Inflammatory macrophage (primary cell): ENCODE measurements at places on chromosomes 16 and 17.

- DNase-seq: no peak
Observed at GRCh38 chr16:30372038-30372712, 1.9 kb upstream of the TBC1D10B start.

DNA sequence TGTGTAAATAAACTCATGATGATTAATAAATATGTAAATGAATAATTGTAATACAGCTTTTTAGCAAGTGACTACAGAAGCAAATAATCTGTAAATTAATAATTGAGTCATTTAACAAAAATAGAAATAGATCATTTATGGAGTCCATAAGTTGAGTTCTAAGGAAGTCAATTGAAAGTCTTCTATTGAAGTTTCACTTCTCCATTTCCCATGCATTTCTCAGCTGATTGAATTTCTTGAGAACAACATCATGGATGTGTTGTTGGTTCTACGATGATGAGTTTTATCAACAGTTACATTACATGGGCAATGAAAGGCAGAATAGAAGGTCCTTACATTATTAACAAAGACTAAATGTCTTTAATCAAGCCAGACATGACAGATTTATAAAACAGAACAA lies 290.4 kb downstream of the MAP2K6 start:
- DNase-seq: peak; percentile 3

DNA sequence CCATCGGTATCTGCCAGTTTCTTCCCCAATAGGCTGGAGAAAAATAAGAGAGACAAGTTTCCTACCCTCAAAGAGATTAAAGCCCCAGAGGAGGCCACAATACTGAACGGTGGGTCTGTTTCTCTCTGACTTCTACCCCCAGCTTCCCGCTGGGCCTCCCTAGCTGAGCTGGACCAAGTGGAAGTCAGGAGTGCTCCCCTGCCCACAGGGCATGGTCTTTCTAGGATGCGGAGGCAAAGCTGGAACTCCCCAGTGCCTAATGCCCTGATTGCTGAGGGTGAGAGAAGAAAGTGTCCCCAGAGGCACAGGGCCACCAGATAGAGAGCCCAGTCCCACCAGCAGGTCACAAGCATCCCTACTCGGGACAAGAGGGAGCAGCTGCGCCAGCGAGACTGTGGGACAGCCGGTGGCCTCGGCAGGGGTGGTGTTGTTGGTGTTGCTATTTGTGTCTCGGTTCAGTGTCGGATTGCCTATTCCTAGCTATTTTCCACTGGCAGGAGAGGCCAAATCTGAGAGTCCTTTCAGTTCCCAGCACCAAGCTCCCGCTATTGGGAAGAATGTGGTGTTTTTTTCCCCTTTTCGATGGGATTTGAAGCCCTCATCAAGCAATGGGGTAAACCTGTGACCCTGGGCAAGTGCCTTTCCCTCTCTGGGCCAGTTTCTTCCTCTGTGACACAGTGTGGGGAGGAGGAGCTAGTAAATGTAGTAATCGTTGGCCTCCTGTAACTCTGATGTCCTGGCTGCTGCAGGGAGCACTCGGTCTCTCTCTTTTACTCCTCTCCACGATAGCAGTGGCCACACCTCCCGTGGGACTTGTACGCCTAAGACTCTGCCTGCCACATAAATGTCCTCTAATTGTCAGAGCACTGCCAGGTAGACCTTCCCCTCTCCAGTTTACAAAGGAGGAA lies 22.5 kb upstream of the TBX2 start:
- DNase-seq: no peak

GRCh38 chr17:2357931-2358434 lies 20.7 kb downstream of the SGSM2 start:
- DNase-seq: no peak

DNA sequence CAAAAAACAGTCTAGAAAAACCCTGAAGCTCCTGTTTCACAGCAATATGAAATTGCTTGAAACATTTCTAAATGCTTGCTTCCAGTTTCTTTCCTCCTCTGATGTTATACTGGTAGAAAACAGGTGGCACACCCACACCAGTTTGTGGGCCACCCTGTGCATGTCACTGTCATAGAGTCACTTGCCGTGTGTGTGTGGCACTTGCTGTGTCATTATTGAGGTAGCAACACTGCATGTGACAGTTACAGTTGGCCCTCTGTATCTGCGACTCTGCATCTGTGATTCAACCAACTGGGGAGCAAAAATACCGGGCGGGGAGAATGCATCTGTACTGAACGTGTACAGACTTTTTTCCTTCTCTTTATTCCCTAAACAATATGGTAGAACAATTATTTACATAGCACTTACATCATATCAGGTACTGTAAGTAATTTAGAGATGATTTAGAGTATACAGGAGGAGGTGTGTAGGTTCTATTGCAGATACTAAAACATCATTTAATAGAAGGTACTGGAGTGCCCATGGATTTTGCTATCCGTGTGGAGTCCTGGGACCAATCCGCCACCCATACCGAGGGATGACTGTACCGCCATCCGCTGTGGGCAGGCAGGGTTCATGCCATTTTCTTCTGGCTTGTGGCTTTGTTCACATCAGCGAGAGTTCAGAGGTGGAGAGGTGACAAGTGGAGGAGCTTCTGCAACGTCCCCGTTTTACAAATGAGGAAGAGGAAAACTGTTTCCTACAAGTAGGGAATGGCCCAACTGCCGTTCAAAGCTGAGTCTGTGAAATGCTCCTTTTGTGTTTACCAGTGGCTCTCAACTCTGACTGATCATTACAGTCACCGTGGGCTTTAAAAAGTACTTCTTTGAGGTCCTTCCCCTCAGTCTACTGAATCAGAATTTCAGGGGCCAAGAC lies 373.7 kb downstream of the SNX29 start:
- DNase-seq: peak; percentile 49

DNA sequence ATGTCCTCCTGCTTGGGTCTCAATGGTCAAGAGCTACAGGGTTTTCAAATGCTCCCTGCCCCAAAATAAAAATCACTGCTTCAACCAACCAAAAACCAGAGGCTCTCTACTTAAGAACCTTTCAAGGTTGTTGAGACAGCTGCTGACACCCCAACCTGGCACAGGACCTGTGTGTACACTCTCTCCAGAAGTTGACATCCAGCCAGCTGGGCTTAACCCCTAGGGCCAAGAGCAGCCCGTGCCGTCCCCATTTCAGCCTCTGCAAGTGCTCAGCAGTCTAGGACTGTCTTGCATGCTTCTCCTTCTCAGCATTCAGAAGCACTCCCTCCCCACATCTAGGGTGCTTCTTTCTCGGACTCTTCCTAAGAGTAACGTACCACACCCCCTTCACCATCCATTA lies 59.0 kb upstream of the TRAP1 start:
- no peak for DNase-seq

DNA sequence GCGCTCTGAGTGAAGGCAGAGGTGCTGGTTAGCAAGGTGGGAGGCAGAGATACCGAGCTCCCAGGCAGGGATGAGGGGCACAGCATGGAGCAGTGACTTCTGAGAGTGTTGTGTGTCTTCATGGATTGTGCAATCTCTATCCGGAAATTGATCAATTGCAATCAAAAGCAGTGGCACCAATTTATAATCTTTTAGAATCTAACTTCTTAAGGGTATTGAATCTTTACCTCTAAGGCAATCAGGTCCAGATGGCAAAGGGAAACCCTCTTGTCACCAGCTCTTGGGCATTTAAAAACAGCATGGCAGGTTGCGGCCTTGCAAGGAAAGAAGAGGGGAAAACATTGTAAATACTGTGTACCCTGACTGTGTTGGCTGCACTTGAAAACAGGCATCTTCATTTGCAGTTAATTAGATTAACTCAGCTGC lies 58.0 kb upstream of the MRTFB start:
- no peak for DNase-seq

DNA sequence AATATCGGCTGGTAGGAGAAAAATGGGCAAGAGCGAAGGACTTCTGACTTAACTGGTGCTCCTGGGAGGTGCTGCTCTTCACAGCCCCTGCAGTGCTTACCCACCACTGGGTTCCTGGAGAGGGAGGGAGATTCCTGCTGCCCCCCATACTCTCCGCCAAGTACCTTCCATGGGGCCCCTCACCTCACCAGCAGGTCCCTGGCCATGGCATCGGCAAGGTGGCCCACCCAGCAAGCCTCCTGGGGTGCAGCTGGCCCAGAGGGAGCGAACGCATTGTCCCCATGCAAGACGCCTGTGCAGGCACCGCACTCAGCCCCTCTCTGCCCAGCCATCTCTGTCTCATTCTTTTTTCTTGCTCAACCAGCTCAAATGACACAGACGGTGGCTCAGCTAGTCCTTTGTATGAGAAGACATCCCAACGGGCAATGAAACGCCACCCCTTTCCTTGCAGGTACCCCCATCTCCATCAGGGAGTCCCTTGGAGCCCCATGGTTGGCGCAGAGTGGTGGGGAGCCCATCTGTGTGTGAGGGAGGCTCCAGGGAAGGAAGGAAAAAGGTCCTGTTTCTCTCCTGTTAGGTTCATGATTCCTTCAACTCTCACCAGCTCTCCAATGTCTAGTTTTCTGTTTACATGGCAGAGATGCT lies 9.6 kb upstream of the ALDH3A1 start:
- no peak for DNase-seq

DNA sequence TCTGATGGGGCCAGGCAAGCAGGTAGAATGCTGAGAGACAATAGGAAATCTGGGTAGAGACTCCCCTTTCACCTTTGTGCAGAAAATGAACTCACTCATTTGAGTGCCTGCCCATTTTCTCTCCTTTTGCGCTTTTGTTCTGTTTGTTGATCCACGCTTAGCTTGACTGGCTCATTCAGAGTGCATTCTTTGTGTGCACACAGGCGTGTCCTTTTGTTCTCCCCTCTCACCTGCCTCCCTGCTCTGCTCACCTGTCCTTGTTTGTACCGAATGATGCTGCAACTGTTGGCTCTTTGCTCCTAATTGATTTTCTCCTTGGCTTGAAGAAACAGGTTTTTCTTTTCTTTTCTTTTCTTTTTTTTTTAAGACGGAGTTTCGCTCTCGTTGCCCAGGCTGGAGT lies 15.8 kb downstream of the PGS1 start:
- no peak for DNase-seq

DNA sequence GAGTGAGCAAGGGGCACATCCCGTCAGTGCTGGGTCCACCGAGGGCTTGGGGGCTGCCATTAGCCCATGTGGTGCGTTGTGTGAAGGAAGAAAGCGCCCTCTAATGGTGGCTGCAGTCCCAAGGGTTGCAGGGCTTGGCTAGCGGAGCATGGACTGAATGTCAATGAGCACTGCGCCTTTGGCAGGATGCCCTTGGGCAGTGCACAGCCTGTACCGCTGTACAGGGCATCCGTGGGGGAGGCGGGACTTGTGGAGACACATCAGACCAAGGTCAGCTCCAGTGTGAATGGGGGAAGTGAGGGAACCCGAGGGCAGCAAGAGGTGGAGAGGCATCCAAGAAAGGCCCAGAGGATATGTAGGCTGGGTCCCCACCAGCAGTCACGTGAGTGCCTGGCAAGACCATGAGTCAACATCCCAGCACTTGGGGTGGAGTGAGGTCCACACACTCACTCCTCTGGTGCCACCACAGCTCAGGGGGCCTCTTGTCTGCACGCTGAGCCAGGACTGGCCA lies 75.5 kb upstream of the MED9 start:
- peak; percentile 36 for DNase-seq

DNA sequence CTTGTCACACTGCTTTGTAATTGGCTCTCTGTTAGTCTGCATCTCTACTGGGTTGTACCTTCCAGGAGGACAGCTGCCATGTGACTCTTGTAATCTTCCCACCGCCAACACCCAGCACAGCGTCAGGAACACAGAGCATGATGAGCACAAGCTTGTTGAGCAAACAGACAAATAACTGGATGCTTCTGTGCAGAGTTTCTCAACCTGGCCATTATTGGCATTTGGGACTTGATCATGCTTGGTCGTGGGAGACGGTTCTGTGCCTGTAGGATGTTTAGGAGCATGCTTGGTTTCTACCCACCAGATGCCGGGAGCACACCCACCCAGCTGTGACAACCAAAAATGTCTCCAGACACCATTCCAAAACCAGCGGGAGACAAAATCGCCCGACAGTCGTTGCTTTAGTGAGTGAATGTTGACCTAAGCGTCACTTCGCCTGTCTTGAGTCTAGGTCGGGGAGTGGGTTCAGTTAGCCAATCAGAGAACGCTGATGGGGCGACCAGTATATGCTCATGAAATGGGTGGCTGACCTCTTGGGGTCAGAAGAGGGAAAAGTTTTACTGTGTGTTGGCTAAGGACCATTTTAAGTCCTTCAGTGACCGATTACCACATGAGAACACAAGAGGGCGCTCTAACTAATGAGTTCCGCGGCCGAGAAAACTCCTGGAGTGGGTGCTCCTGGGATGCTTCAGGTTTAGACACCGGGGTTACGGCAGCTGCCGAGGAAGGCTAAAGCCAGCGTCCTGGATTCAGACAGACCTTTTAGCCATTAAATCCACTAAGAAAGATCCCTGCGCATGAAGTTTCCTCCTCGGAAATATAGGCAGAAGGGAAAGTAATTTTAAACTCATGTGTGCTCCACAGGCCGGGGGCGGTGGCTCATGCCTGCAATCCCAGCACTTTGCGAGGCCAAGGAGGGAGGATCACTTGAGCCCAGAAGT lies 57.8 kb upstream of the TEX2 start:
- peak; percentile 86 for DNase-seq

DNA sequence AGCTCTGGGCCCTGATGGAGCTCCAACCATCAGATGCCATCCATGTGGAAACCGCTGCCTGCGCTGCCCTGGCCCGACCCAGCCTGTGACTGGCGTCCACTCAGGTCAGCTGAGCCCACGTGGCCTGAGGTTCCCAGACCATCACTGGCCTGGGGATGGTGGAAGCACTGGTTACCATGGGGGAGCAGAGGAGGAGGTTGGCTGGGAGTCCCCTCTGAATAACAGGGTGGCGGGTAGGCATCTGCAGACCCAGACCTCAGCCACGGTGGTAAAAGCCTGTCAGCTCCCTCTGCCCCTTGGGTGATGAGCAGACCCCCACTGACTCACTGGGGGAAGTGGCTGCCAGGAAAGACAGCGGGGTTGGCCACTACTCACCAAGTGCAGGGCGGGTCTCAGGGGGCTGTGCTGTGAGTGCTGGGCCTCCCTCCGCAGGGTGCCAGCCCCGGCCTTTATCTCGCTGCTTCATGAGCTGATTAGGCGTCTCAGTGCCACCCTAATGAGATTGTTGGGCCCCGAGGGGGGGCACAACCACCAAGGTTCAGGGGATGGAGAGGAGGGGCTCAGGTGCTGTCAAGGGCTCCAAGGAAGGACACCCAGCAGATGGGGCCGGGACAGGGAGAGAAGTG lies at the start of gene PDE6G:
TSS of gene PDE6G (minus strand) at position 425 of the 626 bp plus-strand sequence. CDS start 3,237 bp downstream, outside the sequence.
- DNase-seq: no peak
